GM23248 (cell line): ENCODE measurements at places on chromosomes 2 and 18. TPM values are rescaled to one million over a fixed set of nuclear protein-coding genes. Genes with fewer than 3 reads are reported as not detected.

The XRCC5 gene
- 197 and 202 TPM in 2 replicates for total RNA-seq

DNA sequence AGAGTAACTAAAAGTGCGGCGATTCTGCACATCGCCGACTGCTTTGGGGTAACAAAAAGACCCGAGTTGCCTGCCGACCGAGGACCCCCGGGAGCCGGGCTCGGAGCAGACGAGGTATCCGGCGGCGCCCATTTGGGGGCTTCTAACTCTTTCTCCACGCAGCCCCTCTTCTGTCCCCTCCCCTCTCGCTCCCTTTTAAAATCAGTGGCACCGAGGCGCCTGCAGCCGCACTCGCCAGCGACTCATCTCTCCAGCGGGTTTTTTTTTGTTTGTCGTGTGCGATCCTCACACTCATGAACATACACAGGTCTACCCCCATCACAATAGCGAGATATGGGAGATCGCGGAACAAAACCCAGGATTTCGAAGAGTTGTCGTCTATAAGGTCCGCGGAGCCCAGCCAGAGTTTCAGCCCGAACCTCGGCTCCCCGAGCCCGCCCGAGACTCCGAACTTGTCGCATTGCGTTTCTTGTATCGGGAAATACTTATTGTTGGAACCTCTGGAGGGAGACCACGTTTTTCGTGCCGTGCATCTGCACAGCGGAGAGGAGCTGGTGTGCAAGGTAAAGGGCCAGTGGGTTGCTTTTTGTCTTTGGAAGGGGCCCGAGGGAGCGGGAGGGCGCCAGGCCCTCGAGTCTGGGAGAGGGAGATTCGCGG is 1.4 kb downstream of the TRIB2 start:
- H3K27me3 ChIP-seq = no peaks in the 10 kb centered on the region
- no peaks in the 10 kb centered on the region; the same call in 1 of the 2 replicates for H3K36me3 ChIP-seq
- peaks cover 44% of the 10 kb centered on the region for H3K4me1 ChIP-seq
- peak; percentile 65 for DNase-seq

GRCh38 chr2:118291251-118291880 is 203.1 kb downstream of the INSIG2 start:
- H3K27me3 ChIP-seq = no peaks in the 10 kb centered on the region
- H3K4me3 ChIP-seq = no peak overlapping the region
- peaks cover 31% of the 10 kb centered on the region for H3K4me1 ChIP-seq
- H3K27ac ChIP-seq = peak overlapping the region; percentile 31
- no peaks in the 10 kb centered on the region for H3K36me3 ChIP-seq

DNA sequence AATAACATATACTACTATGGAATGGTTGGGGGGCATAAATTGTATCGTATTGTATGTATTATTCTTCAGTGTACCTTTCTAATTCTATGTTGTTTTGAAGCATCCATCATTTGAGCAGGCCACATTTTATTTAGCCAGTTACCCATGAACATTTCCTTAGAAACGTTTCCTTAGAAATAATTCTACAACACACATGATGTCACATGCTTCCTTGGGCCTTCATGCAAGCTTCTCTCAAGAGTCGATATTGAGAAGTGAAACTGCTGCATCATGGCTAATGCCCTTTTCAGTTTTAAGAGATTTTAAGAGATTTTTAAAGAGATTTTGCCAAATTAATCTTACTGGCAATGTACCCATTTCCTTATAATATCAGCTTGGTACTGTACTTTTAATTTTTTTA is 63.9 kb downstream of the ALPK2 start:
- DNase-seq = peak; percentile 19
- H3K4me1 ChIP-seq = peaks cover 30% of the 10 kb centered on the region
- peaks cover 4% of the 10 kb centered on the region; the same call in 1 of the 2 replicates for H3K36me3 ChIP-seq
- no peaks in the 10 kb centered on the region for H3K27me3 ChIP-seq

DNA sequence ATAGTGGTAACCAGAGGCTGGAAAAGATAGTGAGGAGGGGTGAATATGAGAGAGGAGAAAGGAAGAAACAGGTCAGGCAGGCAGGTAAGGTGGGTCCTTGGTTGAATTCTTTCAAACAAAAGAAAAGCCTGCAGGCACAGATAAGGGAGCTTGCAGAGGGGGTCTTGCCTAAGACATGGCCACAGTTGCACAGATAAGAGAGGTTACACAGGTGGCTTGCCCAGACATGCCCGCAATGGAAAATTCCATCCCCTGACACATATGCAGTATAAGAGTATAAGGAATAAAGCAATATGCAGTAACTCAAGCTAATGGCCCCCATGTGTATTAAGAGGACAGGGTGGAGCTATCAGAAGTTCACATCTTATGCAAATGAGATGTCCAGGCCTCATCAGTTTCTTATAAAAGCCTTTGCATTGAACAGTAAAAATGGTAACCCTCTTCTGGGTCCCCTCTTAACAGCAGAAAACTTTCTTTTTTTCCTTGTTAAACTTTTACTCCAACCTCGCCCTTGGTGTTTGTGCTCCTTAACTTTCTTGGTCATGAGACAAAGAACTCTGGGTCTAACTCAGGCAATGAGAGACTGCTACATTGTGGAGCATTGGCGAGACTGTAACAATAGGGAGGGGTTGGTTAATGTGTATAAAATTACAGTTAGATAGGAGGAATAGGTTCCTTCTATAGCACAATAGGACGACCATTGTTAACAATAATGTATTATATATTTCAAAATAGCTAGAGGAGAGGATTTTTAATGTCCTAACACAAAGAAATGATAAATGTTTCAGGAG is 764.6 kb downstream of the TSN start:
- no peaks in the 10 kb centered on the region for H3K36me3 ChIP-seq
- H3K27ac ChIP-seq = no peak overlapping the region
- no peak overlapping the region for H3K4me3 ChIP-seq
- no peak for DNase-seq

- peaks cover 12% of the 10 kb centered on the region; the same call in 1 of the 2 replicates for H3K4me1 ChIP-seq
- peaks cover 41% of the 10 kb centered on the region for H3K27me3 ChIP-seq
- H3K4me3 ChIP-seq = no peak overlapping the region
- H3K36me3 ChIP-seq = no peaks in the 10 kb centered on the region
- H3K27ac ChIP-seq = no peak overlapping the region
These were observed 171.8 kb downstream of the ICOS start for GRCh38 chr2:204108330-204108751.

DNA sequence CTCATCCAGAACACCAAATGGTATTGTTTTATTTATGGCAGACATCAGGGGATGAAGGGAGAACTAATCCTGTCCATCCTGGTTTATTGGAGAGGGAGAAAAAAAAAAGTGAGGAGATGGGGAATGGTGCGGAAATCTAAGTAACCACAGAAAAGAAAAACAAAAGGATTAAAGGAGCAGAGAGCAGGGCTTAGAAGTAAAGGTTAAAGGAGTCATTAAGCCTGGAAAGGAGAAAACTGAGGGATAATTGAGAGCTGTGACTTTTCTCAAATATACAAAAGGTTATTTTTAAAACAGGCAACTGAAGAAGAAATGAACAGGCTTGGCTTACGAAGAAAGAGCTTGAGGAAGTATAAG is 127.2 kb upstream of the PPP1CB start:
- H3K36me3 ChIP-seq = no peaks in the 10 kb centered on the region
- H3K4me3 ChIP-seq = no peak overlapping the region
- no peak for DNase-seq
- peaks cover 23% of the 10 kb centered on the region for H3K4me1 ChIP-seq
- no peak overlapping the region for H3K27ac ChIP-seq

The ELOA2 gene
- total RNA-seq = not detected in 2 replicates

DNA sequence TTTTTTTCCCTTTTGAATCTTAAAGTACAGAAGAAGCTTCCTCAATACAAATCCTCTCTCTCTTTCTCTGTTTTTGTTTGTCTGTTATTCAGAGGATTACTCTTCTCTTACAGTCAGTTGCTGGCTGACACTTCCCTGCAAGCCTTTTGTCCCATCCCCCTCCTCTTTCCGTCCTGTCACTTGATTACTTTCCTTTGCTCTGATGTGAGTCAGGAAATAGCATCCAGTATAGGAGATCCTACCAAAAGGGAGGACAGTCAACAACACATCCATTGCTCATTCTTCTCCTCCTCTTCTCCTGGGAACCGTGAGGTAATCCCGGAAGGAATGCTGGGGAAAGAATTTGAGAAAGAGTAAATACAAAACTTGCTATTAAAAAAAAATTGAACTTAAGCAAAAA is 79.3 kb upstream of the SCN7A start:
- H3K4me1 ChIP-seq = no peaks in the 10 kb centered on the region
- H3K27ac ChIP-seq = no peak overlapping the region
- no peaks in the 10 kb centered on the region for H3K27me3 ChIP-seq
- H3K36me3 ChIP-seq = no peaks in the 10 kb centered on the region
- DNase-seq = peak; percentile 40

DNA sequence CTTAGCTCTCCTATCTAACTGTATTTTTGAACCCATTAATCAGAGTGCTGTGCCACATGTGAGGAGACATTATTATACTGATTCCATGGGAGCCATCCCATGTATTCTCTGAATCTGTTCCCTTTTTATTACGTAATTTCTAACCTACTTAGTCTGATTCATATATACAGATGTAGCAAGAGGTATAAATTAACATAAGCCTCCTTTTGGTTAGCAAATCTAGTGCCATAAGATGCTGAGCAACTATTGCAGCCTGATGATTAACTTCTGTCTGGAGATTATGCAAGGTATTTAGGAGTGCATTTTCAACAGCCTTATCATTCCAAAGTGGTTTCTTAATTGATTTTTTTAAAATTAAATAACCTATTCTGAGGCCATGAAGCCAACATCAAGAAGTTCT is 114.1 kb upstream of the MSH2 start:
- peak overlapping the region; percentile 67 for H3K27ac ChIP-seq
- DNase-seq = peak; percentile 92
- no peaks in the 10 kb centered on the region for H3K27me3 ChIP-seq
- H3K4me1 ChIP-seq = peaks cover 29% of the 10 kb centered on the region
- no peak overlapping the region for H3K4me3 ChIP-seq
- H3K36me3 ChIP-seq = no peaks in the 10 kb centered on the region

The AGXT gene
- total RNA-seq = not detected in 2 replicates

GRCh38 chr2:66699416-66699792 is 264.5 kb downstream of the MEIS1 start:
- H3K27ac ChIP-seq = no peak overlapping the region
- H3K4me1 ChIP-seq = no peaks in the 10 kb centered on the region
- no peaks in the 10 kb centered on the region for H3K27me3 ChIP-seq
- no peak for DNase-seq

The RAX gene
- not detected in 2 replicates for total RNA-seq

DNA sequence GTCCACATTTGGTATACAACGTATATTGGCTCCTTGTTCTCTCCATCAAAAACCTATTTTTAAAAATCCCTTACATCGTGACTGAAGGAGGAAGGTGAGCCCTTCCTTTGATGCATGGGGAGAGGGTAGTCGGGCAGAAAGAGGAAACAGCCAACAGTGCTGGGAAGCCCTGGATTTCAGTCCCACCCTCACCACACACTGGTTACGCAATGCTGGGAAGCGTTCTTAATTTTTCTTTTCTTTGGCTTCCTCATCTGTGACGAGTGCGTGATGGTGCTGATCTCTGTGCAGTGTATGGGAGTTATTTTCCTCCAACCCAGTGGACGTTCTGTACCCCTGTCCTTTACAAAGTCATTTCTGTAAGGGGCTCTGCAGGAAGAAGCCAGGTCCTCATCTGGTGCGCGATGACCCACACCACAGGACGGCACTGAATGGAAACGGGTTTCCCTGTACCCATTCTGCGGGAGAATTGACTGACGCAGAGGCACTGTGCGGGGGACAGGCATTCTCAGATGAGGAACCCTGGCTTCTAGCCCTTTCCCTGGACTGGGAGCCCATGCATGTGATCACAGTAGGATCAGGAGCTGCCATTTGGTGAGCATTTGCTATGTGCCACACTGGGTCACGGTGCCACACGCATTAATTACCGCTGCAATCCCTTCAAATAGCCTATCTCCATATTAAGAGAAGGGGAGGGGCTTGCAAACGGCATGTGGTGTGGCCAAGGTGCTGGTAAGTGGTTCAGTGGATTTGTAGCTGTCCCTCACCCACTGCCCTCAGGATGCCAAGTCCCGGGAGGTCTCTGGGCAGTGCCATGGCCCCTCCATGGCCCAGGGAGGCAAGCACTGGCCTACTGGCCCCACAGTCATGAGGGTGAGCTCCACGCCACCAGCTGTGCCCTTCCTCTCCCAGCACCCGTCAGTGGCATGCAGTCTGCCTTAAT is 4.3 kb downstream of the COLEC11 start:
- DNase-seq = no peak
- H3K4me3 ChIP-seq = no peak overlapping the region
- no peaks in the 10 kb centered on the region for H3K36me3 ChIP-seq
- no peak overlapping the region for H3K27ac ChIP-seq

DNA sequence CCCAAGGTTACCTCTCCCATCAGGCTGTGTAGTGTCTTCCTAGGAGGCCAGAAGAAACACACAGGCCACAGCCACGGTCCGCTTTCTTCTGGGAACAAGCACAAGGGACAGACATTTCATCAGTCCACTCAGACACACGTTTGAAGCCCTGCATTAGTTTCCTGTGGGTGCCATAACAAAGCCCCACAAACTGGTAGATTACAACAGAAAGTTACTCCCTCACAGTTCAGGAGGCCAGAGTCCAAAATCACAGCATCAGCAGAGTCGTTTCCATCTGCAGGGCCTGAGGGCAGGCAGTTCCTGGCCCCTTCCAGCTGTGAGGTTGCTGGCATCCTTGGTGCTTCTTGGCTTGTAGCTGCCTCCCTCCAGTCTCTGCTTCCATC is 8.8 kb upstream of the PRLH start:
- DNase-seq = no peak
- peaks cover 5% of the 10 kb centered on the region; the same call in 1 of the 2 replicates for H3K36me3 ChIP-seq
- H3K27ac ChIP-seq = no peak overlapping the region

GRCh38 chr2:129821445-129821844 is 158.0 kb upstream of the RAB6C start:
- DNase-seq = no peak
- no peak overlapping the region for H3K4me3 ChIP-seq
- H3K36me3 ChIP-seq = no peaks in the 10 kb centered on the region
- H3K4me1 ChIP-seq = no peaks in the 10 kb centered on the region
- no peak overlapping the region for H3K27ac ChIP-seq
- H3K27me3 ChIP-seq = no peaks in the 10 kb centered on the region

DNA sequence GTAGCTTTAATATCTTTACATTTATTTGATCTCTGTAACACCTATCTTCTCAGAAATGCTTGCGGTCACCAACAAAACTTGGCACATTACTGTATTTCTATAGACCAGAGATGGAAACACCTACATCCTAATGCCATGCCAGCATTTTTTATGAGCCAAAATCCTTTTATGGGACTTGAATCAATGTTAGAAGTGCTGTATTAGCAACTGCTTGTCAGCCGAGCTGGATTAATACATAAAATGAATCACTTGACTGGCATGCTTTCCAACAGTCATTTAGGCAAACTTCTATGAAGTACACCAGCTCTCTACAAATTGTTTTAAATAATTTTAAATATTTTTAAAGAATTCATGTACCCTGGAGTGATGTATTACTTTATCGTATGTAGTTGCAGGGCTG is 272.9 kb upstream of the NRP2 start:
- H3K27me3 ChIP-seq = no peaks in the 10 kb centered on the region
- H3K36me3 ChIP-seq = no peaks in the 10 kb centered on the region
- H3K27ac ChIP-seq = no peak overlapping the region
- DNase-seq = peak; percentile 12
- no peak overlapping the region for H3K4me3 ChIP-seq
- peaks cover 42% of the 10 kb centered on the region for H3K4me1 ChIP-seq

The ASAP2 gene
- 49.6 and 54.1 TPM in 2 replicates for total RNA-seq
